GM12878 (cell line): ENCODE measurements at places on chromosomes 12 and 14. TPM values are rescaled to one million over a fixed set of nuclear protein-coding genes. Genes with fewer than 3 reads are reported as not detected.

Gene ACOT6
- not detected in 2 replicates for polyA plus RNA-seq

Gene LRP1-AS
- polyA plus RNA-seq, result not detected in 2 replicates

Gene OR2AP1
- polyA plus RNA-seq, result not detected in 2 replicates

- peak; percentile 45 for DNase-seq
Measured at GRCh38 chr12:116677202-116677661, 60.6 kb downstream of the SPRING1 start.

- DNase-seq, result no peak
Measured at GRCh38 chr14:105456736-105457617, 17.6 kb upstream of the CRIP2 start.

DNA sequence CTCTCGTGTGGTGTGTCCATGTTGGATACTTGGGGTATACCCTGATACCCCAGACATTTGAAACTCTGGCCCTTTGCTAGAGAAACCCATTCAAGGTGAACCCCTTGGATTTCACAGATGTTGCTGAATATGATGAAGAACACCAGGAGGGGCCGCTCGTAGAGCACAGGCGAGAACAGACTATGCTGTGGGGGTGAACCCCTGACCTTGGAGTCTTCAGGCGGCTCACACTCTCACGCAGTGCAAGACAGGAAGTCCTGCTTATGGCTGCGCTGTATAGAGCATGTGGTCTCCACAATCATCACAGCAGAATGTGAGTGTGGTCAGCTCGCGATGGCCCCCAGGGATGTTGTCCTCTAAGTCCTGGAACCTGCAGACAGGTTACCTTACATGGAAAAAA is 60.4 kb downstream of the SLC15A4 start:
- no peak for DNase-seq

- no peak for DNase-seq
Measured at GRCh38 chr12:122079033-122079531, 526 bp downstream of the MLXIP start.

DNA sequence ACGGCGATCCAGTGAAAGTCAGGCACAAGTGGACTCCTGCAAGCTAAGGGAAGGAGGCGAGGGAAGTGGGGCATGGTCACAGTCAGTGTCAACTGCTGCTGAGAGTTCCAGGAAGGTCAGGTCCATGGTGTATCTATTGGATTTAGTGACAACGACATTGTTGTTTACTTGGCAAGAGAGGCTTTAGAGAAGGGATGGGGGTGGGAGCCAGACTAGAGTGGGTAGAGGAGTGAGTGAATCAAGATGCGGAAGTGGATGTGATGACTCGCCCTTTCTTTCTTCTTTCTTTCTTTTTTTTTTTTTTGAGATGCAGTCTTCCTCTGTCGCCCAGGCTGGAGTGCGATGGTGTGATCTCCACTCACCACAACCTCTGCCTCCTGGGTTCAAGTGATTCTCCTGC is 12.5 kb downstream of the P2RX7 start:
- DNase-seq, result no peak

GRCh38 chr14:51566831-51567582 is 84.7 kb upstream of the FRMD6 start:
- DNase-seq, result no peak

- DNase-seq, result no peak
Measured at GRCh38 chr12:117120787-117121186, 21.6 kb upstream of the TESC start.

- no peak for DNase-seq
Measured at GRCh38 chr12:21552635-21553328, 26.7 kb downstream of the SPX start.

- DNase-seq, result no peak
Measured at GRCh38 chr12:123748661-123749060, 13.4 kb upstream of the DNAH10 start.

DNA sequence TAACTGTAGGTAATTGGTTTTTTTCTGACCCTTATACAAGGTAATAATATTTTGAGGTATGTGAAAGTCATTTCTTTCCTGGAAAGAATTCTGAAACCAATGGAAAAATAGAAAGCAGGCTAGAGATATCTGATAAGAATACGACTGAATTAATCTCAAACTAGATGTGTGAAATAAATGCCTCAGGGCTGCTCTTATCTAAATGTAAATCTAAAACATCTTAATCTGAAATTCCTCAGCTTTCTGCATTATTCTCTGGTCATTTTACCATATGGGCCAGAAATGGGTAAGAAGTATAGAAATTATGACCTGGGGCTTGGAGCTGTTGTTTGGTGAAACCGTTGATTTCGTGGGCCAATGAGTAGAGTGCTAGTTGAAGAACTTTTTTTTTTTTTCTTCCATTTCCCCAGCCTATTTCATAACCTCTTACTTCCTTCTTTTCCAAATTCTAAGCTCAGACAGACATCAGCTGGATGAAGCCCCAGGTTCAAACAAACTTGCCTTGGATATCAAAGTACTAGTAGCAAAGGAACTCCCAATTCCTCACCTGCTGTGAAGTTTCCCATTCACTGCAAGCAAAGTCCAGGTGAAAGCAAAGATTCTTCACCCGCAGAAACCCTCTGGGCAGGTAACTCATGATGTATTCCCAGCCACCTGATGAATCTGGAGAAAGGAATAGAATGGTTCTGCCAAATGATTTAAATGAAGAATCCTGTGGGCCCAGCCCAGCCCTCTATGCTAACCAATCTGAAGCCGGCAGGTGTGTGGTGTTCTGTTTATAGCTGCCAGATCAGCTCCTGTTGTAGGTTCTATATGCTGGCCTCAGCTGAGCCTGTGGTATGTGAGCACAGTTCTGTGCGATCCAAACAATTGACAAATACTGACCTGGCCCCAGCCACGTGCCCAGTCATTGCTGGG is 9.7 kb upstream of the FOS start:
- DNase-seq, result no peak

GRCh38 chr12:131716282-131716681 is 5.4 kb downstream of the SFSWAP start:
- no peak for DNase-seq

- DNase-seq, result no peak
Measured at GRCh38 chr12:8697120-8697475, 693 bp upstream of the RIMKLB start.

GRCh38 chr14:53338192-53338591 is 185.1 kb upstream of the DDHD1 start:
- no peak for DNase-seq
